ENCODE measurements at places on chromosomes 3 and 15.

GRCh38 chr3:109994853-109995252 lies 657.5 kb upstream of the DPPA4 start:
- DNase-seq = no peak

DNA sequence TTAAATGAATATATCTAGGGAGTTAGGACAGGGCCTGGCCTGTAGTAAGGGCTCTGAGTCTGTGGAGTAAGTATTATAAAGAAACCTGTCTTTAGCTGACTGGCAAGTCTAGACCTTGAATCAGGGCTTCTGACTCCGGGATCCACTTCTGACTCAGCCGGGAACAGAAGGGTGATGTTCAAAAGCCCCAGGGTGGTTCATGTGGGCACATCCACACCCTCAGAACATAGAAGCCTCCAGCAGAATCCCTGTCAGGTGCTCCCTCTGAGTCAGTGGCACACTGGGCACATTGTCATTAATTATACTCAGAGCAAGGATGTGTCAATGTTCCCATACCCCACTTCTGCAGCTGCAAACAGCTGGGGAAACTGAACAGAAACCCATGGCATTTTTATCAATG lies 26.7 kb upstream of the SNRK start:
- no peak for DNase-seq

DNA sequence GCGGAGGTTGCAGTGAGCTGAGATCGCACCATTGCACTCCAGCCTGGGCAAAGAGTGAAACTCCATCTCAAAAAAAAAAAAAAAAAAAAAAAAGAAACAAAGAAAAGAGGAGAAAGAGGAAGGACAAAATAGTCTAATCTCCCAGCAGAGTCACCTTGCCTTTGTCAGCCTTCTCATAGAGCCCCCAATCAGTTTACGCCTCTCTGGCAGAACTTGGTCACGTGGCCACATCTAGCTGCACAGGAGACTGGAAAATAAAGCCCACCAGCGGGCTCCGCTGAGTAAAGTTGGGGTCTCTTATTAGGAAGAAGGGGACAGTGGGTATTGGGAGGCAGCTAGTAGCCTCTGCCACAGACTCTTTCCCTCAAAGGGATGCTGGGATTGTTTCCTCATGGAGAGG lies 41.9 kb downstream of the USP13 start:
- no peak for DNase-seq

GRCh38 chr15:90866161-90866715 lies 2.1 kb upstream of the FURIN start:
- DNase-seq = no peak

GRCh38 chr15:36414670-36415069 lies 164.8 kb upstream of the CDIN1 start:
- no peak for DNase-seq

GRCh38 chr15:70058642-70059360 lies 38.9 kb downstream of the TLE3 start:
- no peak for DNase-seq

DNA sequence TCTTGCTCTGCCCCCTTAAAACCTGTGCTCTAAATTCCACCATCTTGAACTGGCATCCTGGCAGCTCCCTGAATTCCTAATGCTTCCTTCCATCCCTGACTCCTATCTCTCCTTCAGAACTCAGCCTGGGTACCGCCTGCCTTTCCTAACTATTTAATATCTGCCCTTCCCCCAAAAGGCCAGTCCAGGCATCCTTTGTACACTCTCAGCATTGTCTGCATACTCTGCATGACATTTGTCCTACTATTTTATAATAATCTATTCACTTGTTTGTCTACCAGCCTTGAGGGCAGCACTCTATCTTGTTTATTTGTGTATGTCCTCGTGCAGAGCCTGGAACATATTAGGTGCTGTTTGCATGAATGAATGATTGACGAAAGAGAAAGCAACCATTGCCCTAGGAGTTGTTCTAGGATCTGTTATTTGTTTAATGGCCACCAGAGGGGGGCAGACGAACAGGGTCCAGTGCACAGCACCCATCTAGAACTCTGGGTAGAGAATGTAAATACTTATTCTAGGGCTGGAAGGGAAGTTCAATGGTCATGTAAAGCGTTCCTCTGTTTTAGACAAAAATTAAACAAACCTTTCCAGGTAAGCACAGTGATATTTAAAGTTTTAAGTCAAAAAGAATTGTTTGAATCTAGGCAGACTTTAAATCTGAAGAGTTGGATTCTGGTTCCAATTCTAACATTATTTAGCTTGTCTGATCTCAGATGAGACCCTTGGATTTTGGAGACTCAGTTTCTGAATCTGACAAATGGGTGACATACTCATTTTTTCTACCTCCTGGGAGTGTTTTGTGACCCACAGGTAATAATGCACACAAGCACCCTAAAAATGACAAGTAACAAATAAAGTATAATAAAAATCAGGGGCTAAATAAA lies 125.8 kb upstream of the GALNT15 start:
- DNase-seq = no peak

DNA sequence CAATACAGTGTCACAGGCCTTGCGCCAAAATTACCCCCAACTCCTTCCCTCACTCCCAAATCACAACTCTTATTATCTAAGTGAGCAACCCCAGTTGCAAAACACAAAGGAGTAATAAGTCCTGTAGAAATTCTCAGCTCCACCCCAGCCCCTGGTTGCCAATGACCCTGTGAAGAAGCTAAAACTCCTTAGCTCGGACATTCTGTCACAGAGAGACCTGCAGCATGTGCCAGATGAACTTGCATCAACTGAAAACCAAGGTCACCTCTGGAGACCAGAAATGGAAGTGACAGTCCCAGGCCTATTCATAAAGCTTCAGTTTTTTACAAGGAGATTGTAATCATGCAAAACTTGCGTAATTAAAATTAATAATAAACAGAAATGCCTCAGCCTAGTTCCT lies 55.2 kb downstream of the RBPMS2 start:
- DNase-seq = no peak

DNA sequence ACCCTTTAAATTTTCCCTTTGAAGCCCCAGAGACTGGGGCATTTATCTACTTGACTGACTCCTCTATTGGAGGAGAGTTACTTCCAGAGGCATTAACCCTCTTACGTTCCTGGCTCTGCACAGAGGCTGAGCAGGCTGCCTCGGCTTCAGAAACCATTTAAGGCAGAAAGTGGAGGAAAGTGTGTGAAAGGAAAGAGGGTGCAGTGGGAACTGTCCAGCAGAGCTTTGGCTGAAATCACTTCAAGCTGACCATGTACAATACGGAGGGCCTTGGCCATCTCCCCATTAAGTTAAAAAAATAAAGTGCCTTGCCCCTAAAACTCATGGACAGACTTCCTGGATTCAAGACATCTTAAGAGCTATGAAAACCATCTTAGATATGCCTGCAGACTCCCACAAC lies 238.7 kb downstream of the SV2B start:
- DNase-seq = no peak

- no peak for DNase-seq
Observed at GRCh38 chr15:28915041-28915810, 29.5 kb downstream of the APBA2 start.

GRCh38 chr3:133374708-133375402 lies 25.0 kb upstream of the BFSP2 start:
- DNase-seq = no peak

- no peak for DNase-seq
Observed at GRCh38 chr15:49323207-49323606, 99.8 kb upstream of the FGF7 start.

DNA sequence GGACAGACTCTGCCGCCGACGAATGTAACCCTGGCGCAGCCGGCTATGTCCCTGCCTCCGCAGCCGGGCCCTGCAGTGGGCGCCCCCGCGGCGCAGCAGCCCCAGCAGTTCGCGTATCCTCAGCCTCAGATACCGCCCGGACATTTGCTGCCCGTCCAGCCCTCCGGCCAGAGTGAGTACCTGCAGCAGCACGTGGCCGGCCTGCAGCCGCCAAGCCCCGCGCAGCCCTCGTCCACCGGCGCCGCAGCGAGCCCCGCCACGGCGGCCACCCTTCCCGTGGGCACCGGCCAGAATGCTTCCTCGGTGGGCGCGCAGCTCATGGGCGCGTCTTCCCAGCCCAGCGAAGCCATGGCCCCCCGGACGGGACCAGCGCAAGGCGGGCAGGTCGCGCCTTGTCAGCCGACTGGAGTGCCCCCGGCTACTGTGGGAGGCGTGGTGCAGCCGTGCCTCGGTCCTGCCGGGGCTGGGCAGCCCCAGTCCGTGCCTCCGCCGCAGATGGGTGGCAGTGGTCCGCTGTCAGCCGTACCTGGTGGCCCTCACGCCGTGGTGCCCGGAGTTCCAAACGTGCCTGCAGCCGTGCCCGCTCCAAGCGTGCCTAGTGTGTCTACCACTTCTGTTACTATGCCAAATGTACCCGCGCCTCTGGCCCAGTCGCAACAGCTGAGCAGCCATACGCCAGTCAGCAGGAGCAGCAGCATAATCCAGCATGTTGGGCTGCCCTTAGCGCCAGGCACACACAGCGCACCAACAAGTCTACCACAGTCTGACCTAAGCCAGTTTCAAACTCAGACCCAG lies 2.4 kb downstream of the TSC22D2 start:
- DNase-seq = no peak

GRCh38 chr3:133289322-133289721 lies 110.5 kb upstream of the BFSP2 start:
- DNase-seq = no peak

- DNase-seq = no peak
Observed at GRCh38 chr15:101651554-101652097, 555 bp downstream of the TM2D3 start.

DNA sequence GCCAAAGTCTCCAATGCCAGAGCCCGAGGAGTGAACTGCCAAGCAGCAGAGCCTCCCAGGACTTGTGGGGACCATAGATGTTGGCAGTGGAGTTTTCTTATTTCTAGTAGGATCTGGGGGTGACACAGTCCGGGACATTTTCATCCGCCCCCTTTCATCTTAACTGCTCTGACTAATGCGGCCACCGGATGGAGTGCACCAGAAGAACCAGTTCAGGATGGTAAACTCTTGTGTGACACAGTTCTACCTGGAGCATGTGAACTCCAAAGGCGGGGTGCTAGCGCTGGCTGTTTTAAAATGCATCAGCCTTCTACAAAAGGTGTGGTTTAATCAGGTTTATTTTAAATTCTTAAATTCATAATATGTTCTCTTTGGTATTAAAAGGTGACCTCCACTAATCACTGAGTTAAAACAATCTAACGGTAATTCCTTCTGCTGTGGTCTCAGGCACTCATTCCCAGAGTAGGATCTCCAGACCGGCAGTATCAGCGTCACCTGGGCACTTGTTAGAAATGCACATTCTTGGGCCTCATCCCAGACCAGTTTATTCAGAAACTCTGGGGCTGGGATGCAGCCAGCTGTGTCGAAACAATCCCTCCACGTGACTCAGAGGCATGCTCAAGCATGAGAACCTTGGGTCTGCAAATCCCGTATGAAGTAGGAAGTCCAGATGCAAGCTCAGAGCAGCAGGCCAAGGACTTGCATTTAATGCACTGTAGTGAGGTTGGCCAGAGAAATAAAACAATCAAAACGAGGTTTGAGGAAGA lies 105.5 kb downstream of the GABRB3 start:
- DNase-seq = no peak

DNA sequence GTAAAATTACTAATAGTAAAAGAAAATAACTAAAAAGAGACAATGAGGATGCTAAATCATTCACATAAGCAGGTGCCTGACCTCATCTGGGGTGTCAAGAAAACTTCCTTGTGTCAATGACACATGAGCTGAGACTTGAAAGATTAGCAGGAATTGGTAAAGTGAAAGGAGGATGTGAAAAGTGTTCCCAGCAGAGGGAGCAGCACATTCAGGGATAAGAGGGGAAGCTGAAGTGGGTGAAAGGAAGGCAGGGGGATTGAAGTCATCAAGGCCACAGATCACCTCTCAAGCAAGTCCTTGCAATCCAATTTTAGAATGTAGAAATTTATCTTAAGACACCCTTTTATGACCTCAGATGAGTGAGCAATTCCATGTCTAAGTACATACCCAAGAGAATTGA lies 60.2 kb upstream of the ACP3 start:
- DNase-seq = no peak

DNA sequence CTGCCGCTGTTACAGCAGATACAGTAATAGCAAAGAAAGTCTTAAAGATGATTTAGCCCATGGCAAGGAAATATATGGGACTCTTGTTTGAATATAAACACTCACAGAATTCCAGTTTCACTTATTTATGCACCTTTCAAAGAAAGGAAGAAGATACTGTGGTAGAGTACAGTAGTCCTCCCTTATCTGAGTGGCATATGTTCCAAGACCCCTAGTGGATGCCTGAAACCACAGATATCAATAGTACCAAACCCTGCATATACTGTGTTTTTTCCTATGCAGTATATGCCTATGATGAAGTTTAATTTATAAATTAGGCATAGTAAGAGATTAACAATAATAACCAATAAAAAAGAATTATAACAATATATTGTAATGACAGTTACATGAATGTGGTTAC lies 8.2 kb downstream of the MAP2K1 start:
- no peak for DNase-seq

Measured in stimulated activated CD8-positive, alpha-beta memory T cell treated with anti-CD3 and anti-CD28 coated beads, Interleukin-7, amount 100 ng/mL, for 24 hours (primary cell).